ENCODE measurements at places on chromosomes 11 and 22.

GRCh38 chr11:121964591-121964990 is 151.4 kb downstream of the BLID start:
- no peak for DNase-seq

GRCh38 chr11:126098204-126098769 is 35.6 kb upstream of the CDON start:
- no peak for DNase-seq

- DNase-seq: no peak
Observed at GRCh38 chr11:134441706-134442105, 29.7 kb upstream of the B3GAT1 start.

DNA sequence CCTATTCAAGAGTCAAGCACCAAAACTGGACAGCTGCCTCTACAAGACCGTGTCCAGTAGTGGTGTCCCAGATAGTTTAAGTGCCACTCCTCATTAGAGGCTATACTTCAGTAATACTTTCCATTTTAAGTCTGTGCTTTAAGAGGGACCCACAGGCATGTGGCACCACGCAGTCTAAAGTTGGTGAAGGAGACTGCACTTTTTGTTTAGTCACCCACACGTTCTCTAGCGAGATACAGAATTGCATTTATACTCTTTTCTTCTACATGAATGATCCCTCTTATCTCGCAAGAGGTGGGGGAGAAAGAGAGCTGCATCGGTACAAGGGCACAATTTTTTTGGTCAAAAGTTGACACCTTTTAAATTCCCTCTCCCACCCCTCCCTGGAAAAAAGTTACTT is 41.5 kb downstream of the DDX6 start:
- no peak for DNase-seq

DNA sequence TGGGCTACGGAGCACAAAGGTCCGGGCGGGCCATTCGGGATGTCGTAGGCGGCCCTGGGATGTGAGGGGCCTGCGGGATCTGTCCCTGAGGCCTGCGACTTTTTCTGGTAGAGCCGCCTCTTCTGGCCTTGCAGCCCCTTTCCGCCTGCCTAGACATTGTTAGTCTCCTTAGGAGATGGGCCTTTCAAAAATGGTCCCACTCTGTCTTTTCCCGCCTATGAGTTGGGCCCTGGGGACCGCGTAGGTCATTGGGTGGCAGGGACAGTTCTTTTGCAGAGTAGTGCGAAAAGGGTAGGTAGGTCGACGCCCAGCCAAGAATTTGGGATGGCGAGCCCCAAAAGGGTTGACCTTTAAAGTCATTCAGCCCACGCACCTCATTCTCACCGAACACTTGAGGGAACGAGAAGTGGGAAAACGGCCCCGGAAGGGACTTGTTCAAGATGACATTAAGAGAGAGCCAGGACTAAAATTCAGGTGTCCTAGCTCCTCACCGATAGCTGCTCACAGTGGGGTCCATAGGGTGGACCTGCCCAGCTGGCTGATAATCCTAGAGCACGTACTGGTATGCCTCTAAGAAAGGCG is 785 bp downstream of the OTUB1 start:
- DNase-seq: peak; percentile 1

GRCh38 chr11:44934735-44935250 is 15.9 kb downstream of the TP53I11 start:
- no peak for DNase-seq

GRCh38 chr11:75524665-75525432 is 892 bp downstream of the GDPD5 start:
- peak; percentile 55 for DNase-seq

DNA sequence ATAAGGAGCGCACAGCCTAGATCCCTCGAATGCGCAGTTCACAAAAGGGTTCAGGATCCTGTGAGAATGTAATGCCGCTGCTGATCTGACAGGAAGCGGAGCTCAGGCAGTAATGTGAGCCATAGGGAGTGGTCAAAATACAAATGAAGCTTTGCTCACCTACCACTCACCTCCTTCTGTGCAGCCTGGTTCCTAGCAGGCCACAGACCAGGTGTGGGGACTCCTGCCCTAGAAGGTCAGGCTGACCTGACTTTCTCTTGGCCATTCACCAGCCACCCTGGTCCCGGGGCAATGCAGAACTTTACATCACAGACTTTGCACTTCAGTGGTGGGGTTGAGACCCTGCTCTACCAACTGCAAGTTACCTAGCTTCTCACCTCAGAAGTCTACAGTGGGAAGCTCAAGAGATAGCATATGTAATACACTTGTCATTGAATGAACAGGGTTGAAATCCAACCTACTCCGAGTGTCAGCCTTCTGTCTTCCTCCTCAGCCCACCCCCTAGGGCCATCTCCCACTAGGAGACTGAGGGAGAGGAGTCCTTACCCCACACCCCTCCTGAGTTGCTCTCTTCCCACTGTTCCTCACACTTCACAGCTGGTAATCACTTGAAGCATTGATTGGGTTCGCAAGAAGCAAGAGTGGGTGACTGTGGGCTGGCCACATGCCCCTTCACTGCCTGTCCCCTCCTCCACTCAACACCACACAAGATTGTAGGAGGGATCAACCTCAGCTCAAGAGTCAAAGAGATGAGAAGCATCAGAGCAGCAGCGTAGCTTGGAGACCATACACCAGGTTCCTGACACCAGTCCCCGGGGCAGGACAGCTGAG is 2.0 kb upstream of the KCNJ1 start:
- DNase-seq: no peak

- DNase-seq: peak; percentile 37
Observed at GRCh38 chr11:63940786-63941185, 2.0 kb downstream of the NAA40 start.

DNA sequence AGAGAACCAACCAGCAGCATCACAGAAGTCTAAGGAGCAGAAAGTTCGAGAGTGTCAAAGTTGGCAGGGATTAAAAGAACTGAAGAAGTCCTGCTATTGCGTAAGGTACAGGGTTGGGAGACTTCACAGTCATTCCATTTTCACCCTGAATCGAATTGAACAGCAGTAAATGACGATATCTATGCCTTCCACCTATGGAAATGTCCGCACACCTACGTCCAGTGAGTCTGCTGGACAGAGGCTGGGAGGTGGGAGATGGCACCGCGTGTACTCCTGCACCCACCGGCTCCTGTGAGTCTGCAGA is 116.7 kb downstream of the MICAL3 start:
- DNase-seq: no peak

DNA sequence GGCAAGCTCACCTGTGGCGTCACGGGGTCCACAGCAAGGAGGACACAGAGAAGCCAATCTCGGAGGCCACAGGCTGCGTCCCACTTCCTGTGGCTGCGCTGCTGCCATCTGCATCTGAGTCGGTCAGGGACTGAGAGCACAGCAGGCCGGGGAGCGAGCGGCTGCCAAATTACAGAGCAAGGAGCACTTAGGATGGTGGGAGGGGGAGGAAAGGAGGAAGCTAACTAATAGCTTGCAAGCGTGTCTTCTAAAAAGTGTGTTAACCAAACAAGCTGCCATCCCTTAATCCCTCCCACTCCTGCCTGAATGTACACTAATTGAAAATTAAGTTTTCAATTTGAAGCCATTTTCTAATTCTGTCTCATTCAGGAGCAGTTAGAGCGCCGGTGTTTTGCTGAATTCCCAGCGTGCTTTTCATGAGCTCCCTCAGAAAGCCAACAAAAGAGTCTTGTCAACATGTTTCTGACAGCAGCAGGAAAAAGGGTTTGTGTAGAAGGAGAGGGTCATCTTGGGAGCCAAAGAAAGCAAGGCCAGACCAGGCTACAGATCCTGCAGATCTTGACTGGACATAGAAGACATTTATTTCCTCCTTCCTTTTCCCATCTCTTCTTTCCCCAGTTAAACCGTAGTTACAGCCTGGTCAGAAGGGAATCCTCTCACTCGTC is 42.4 kb upstream of the API5 start:
- no peak for DNase-seq

- DNase-seq: no peak
Observed at GRCh38 chr11:83054001-83054400, 17.7 kb downstream of the RAB30 start.

- DNase-seq: no peak
Observed at GRCh38 chr11:98559961-98560360, 460.8 kb upstream of the CNTN5 start.

GRCh38 chr11:121914508-121915059 is 201.4 kb downstream of the BLID start:
- DNase-seq: no peak

DNA sequence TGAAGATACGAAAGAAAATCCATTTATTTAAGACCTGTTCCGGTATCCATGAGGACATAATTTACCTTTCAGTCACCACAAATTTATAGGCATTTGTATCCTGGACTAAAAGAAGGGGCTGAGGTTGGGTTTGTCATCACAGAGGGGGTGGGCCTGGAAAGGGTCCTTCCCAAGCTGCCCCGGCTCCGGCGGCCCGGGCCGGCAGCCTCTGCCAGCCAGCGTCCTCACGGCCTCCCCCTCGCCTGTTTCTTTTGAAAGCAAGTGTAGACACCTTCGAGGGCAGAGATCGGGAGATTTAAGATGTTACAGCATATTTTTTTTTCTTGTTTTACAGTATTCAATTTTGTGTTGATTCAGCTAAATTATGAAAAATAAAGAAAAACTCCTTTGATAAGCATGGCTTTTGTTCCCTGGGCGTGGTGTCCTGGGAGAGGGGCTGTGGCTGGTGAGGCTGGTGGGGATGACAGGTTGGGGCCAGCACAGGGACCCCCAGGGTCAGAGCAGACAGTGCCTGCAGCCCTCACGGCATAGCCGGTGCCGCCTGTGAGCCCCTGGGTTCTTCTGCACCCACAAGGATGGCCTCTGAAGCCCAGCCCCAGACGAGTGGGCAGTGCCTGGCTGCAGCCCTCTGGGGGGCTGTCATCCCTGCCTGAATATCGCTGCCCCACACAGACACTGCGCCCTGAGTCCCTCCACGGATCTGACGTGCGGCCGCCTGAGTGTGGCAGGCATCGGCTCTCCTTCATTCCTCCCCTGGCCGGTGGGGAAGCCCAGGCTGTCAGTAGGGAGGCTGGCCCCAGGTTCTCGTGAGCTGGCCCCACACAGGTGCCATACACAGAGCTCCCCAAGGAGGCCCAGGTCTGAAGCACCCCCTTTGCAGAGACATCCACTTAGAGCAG is 1075.9 kb downstream of the BRD1 start:
- no peak for DNase-seq

GRCh38 chr22:32202539-32203180 is 2.2 kb downstream of the RFPL2 start:
- DNase-seq: peak; percentile 39

DNA sequence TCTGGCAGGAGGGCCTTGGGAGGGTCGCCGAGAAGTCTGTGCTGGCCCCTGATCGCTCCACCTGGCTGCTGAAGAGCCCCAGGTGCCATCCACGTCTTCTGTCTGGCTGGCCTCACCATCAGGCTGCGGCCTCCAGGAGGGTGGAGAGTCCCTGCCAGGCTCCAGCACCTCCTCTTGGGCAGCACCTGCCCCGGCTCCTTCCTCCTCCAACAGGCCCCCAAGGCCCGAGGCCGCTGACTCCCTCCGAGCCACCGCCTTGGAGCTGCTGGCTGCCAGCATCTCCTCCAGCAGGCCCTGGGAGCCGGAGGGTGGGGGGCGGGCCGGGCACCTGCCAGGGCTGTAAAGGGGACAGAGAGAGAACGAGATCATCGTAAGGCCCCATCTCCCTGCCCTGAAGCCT is 22.3 kb downstream of the TNKS1BP1 start:
- no peak for DNase-seq

DNA sequence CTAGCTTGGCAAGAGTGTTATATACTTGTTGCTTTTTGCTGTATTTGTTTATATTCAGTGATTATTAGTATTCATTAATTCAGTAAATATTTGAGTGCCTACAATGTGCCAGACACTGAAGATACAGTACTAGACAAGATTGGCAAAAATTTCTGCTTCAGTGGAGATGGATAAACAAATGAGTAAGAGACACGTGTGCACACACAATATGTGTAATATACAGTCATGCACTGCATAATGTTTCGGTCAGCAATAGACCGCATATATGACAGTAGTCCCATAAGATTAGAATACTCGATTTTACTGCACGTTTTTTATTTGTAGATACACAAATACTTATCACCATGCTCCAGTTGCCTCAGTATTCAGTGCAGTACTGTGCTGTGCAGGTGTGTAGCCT is 104.9 kb upstream of the GAL start:
- no peak for DNase-seq

GRCh38 chr11:7606496-7606895 is 66.8 kb downstream of the CYB5R2 start:
- no peak for DNase-seq

GRCh38 chr11:19912115-19912957 is 199.7 kb downstream of the NAV2 start:
- DNase-seq: no peak

DNA sequence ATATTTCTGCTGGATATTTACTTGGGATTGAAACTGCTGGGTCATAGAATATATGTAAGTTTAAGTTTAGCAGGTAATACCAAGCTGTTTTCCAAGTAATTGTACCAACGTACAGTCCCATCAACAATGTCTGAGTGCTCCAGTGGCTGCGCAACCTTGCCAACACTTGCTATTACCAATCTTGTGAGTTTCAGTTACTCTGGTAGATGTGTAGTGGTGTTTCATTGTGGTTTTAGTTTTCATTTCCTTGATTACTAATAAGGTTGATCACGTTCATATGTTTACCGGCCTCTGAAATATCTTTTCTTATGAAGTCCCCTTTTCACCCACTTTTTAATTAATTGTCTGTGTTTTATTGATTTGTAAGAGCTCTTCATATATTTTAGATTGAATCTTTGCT is 370.6 kb upstream of the CADM1 start:
- DNase-seq: peak; percentile 26

DNA sequence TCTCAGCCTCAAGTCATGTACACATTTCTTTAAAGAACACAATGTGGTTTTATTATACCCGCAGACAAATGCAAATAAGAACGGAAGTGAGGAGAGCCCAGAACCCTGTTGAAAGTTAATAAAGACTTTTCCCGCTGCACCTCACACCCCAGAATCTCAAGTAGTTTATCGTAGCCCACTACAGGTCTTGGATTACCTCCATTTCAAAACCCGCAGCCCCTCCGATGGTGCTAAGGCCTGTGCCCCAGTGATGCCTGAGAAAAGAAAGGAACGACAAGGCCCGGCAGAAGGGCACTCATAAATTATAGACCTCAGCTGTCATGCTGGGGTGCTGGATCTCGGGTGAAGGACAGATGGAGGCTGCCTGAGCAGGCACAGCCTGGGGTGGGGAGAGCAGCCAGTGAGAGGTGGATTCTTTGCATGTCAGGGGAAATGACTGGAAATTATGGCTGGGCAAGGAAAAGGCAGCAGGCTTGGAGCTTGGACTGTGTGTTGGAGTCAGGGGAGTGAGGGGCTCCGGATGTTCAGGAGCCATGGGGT is 354.1 kb downstream of the NTM start:
- DNase-seq: no peak

DNA sequence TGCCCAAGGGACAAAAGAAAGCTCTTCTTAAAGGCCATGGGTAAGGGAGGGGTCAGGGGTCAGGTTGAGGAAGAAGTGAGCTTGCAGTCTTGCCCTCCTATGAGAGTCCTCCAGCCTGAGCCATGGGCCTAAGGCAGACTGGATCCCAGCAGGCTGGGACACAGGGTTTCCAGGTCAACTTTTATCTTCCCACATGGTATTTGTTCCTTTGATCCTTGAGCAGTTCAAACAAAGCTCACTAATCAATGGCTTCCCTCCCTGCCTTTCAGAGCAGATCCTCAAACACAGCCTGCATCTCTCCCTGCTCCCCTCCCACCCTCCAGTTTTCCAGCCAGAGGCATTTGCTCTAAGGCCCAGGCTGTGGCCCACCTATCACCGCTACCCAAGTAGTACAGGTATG is 589.3 kb downstream of the INSC start:
- no peak for DNase-seq

All from CD14-positive monocyte (primary cell).